ENCODE measurements at places on chromosomes 2 and 18.

DNA sequence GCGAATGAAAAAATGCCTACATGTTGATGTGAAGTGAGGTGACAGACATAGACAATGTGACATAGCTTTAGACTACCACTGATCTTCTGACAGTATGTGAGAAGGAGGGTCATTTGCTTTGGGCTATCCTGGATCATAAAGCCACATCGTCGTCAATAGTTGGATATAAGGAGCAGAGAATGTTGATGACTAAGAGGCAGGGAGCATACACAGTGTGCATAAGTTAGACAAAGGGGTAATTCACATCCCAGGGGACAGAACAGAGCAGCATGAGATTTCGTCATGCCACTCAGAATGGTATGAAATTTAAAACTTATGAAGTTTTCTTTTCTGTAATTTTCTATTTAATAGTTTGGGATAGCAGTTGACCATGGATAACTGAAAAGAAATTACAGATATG is 403.2 kb downstream of the DSC3 start:
- no peak for DNase-seq

DNA sequence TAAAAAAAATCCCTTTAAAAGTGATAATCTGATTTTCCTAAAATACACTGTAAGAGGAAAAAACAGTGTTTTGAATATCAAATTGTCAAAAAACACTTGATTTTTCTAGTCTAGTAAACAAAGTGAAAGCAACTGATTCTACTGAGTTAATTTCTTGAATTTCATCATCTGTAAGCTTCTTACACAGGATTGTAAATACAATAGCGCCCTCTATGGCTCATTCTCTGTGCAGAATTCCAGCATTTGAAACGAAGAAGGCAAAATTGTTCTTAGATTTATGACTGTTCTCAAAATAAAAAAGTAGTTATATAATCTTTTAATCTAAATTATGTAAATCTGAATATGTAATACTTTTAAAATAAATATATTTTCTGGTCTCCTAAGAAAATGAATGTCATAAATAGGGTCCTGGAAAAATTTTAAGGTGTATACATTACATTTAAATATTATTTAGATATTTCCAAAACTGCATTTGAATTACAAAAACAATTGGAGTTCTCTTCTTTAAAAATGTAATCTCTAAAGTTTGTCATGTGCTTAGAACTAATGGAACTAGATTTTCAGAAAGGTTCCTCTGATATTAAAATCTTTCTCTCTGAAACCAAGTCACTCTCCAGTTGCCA is 176.9 kb upstream of the MC4R start:
- DNase-seq = peak; percentile 58

DNA sequence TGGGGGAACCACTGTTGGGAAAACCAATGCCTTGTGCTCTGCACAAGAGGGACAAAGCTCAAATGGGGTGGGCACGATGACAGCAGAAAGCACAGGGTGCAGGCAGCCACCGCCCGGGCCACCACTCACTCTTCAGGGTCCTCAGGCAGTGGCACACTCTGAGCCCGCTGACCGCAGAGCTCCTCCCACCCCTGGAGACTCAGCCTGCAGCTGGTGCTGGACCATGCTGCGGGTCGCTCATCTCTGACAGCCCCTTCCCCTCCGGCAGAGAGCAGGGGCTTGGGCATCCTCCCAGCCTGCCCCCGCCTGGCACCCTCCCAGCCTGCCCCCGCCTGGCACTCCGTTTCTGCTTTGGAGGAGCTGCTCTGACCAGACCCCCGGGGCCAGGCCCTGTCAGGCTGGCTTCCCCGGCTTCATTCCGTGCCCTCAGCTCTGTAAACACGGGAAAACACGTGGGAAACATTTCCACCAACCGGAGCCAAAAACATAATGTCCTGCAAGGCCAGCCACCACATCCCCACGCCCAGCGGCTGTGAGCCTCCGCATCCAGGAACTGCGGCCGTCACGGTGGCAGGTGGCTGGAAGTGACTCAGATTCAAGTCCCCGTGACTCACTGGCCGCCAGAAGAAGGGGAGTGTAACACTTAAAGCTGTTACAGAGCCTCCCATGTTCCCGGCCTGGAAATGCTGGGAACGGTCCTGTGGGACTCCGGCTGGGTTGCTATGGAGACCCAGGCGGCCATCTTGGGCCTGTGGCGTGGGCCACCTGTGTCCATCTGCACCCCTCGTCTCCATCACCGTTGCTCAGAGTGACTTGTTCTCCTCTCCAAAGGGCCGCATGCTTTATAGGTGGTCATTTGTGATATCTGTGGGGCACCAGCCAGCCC is 6.8 kb upstream of the SNED1 start:
- DNase-seq = no peak

DNA sequence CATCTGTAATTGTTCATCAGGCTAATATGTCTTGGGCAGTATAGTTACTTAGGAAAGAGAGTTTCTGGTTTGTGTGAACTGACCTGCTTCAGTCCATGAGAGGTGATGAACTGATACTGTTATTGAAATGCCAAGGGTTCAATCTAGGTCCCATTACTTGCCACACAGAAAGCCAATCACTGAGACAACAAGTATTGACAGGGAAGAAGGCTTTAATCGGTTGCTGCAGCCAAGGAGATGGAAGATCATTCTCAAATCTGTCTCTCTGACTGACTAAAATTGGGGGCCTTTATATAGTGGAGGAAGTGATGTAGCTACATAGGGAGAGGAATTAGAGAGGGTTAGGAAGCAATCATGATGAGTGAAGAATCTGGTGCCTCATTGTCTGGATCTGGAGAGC is 19.9 kb upstream of the FAM98A start:
- DNase-seq = no peak

GRCh38 chr18:67428805-67429204 is 87.7 kb downstream of the DSEL start:
- no peak for DNase-seq

DNA sequence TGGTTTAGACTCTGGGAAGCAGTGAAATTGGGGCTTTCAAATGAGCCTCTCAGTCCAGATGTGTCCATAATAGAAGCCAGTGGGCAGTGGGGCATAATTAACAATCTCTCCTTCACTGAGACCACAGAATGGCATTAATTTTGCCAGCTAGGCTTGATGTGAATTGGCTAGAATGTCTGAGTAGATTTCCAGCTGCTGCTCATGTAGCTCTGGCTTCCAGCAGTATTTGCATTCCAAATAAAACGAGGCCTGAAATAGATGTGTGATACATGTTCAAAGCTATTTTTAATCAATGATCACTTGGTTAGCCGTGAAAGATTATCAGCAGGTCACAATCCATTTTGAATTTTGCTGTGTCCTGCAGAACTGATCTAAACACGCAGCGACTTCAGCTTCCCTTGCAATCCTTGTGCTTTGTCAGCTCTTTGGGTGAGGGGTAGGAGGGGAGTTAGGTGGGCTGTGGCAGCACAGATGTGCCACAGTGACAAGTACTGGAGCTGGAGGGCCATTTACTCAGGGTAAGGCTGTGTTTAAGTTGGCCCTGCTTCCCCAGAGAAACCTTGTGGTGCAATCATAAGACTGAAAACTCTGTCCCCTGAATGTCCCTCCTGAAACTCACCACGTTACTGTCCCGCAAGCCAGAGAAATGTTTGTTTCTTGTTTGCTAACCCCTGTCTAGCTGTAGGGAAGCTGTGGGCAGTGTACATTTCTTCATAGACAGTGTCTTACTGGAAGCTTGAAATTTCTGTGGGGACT is 56.9 kb upstream of the TMEM178A start:
- DNase-seq = no peak

GRCh38 chr2:108612514-108613183 is 78.4 kb downstream of the LIMS1 start:
- DNase-seq = no peak

- no peak for DNase-seq
Observed at GRCh38 chr2:84862006-84862405, 18.9 kb downstream of the TRABD2A start.

GRCh38 chr2:238913931-238914647 is 66.2 kb downstream of the TWIST2 start:
- no peak for DNase-seq

- DNase-seq = no peak
Observed at GRCh38 chr18:21760321-21760720, 19.7 kb downstream of the MIB1 start.

GRCh38 chr2:203925512-203926158 is 10.9 kb upstream of the ICOS start:
- no peak for DNase-seq

DNA sequence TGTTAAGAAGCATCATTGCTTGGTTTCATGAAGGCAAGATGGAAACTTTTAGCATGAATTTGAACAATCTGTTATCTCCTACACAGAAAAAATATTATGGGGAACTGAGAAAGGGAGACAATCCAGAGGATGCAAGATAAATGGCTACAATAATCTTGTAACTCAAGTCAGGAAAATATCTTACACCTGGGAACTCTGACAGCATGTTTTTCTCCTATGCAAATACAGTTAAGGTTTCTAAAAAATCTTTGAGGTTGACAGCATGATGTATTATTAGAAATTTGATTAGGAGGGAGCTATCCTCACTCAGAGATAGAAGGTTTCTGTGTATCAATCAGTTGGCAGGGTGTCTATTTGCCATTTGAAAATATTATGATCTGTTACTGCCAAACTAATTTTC is 75.6 kb downstream of the GPD2 start:
- DNase-seq = no peak

GRCh38 chr2:234373060-234373459 is 123.8 kb downstream of the ARL4C start:
- DNase-seq = no peak

DNA sequence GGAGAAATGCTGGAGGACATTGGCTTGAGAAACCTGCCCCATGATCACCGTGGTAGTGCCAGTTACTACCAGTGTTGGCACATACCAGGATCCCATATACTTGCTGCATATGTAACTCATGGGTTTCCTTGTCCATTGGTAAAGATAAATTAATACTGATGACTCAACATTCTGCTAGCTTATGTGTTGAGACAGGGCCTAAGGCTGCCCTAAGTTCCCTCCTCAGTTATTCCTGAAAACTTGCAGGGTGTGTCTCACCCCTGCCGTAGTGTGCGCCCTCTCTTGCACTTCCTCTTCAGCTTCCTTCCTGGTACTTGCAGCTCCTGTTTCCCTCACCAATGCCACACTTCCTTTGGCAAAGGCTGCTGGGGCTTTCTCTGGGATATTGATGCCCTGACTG is 4.3 kb upstream of the INO80C start:
- no peak for DNase-seq

DNA sequence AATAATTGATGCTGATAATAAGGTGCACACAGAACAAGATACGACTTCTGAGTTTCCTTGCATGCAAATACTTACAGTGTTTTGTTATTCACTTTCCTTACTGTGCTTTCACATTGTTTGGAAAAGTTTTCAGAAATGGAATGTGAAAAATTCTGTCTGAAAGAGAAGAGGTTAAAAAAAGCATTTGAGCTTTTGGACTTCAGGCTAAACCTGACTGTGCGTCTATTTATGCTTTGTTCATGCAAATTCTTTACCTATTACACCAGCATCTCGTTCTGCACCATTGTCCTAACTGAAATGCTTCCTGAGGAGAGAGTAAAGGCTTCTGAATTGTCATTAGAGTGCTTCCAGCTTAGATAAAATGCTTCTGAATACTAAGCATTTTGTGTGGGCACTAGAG is 61.4 kb downstream of the LHCGR start:
- DNase-seq = no peak

- no peak for DNase-seq
Observed at GRCh38 chr2:133512121-133512520, 56.1 kb downstream of the NCKAP5 start.

DNA sequence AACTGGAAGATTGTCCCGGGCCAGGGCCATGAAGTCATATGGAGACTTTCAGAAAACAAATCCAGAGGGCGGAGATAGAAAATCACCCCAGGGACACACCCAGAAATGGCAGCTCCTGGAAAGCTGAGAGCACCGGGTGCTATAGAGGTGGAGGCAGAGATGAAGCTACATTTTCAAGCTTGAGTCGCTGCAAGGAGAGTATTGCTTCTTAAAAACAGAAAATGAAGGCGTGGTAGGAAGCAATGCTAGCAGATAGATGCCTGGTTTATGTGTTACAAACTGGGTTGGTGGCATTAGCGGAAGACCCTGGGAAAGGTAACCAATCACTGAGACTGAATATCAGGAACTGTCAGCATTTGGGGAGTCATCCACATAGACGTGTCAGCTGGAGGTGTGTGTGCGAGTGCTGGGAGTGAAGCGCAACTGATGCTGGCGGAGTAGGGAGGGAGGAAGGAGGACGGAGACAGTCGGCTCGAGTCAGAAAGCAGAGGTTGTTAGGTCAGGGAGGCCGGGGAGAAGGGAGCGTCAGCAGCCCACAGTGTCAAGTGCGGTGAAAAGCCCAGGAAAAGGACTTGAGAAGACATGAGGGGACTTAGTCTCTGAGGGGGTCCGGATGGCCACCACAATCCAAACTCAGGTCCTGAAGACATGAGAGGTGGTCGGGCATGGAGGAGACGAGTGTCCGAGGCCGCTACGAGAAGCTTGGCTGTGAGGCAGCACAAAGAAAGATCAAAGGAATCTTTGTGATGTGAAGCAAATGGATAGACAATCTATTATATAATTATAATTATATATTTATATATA is 45.4 kb downstream of the C18orf63 start:
- no peak for DNase-seq

DNA sequence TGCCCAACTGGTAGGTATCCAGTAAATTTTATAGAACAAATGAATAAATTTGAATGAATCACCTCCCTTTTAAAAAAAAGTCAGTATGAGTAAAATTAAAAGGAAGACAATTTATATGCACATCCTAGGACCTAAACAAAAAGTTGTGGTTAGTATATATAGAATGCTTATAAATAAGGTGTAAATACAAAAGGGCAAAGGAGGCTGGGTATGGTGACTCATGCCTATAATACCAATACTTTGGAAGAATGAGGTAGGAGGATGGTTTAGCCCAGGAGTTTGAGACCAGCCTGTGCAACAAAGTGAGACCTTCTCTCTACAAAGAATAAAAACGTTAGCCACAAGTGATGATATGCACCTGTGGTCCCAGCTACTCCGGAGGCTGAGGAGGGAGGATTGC is 12.8 kb downstream of the C2orf69 start:
- no peak for DNase-seq

DNA sequence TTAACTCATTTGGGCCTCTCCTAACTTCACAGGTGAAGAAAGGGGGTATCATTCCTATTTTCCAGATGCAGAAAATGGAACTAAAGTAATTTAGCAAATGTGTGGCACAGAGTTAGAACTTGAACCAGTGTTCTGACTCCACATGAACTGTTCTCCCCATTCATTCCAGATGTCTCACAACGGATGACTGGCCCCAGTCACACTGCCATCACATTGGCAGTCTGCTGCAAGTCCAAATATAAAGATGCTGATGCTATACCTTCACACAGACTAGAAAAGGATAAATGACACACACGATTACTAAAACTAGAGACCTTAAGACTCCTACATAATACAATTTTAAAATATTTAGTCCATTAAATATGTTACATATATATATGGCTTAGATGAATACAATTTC is 195.7 kb downstream of the NBAS start:
- DNase-seq = no peak

DNA sequence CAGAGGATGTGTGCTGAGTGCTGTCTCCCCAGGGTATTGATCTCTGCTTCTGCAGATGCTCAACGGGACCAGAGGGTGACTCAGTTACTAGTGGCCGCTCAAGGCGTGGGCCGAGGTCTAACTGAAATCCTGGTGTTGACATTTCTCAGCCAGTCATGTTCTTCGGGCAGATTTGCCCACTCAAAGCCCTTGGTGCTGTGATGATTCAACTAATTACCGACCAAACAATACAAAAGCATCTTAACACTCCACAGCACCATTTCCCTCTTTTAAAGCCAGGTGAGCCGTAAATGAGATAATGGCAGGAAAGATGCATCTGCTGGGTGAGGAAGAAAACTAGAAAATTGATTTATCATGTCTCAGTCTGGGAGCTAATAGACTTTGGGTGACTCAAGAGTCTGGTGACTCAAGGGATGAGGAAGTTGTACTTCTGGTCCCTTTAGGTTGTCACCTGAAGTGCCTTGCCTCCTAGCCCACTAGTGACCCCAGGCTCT is 32.7 kb upstream of the PRLH start:
- DNase-seq = no peak
